ENCODE measurements at places on chromosomes 4 and X.

GRCh38 chrX:15311119-15311518 lies 4.3 kb downstream of the ASB11 start:
- DNase-seq = no peak

GRCh38 chrX:42050345-42050744 lies 127.0 kb upstream of the CASK start:
- no peak for DNase-seq

- no peak for DNase-seq
These were observed 18.3 kb downstream of the AMER1 start for GRCh38 chrX:64186974-64187761.

DNA sequence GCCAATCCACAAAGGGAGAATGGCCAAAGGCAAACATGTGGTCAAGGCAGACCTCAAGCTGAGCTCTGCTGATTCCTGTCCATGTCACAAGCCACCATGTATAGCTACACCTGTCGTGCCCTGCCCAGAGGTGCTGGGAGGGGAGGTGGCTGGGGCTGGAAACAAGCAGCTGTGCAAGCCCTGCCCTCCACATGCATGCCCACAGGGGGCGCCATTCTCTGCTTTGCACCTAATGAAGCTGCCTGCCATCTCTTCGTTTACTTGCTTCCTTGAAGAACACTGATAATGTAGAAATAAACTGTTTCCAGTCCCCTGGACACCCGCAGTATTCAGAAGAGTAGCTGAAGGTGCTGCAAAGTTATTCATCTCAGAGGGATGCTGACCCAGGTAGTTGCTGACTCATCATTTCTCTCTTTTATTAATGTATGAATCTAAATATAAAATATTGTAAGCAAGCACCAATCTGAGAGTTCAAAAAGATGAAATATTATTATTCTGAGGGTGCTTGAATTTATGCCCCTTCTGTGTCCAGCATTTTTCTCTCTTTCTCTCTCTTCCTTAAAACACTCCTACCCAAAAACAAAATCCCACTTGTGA lies 278.6 kb downstream of the ADGRA3 start:
- peak; percentile 12 for DNase-seq

GRCh38 chr4:40114206-40114605 lies 57.6 kb downstream of the N4BP2 start:
- no peak for DNase-seq

DNA sequence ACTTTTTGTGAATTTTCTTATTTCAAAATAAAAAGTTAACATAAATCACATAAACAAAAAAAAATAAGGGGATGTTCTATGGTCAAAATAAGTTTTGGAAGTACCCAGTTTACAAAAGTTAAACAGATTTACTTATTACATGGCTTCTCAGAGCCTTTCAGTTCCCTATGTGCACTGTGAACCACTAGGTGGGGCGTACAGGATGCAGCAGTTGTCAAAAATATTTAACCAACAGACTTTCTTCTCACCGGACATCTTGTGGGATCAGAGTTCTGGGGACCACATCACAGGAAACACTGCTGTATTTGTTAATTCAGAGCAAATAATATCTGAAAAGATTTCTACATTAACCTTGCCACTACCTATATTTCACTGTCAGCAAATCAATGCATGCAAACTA lies 74.1 kb downstream of the SMARCA1 start:
- no peak for DNase-seq

GRCh38 chrX:15471028-15471427 lies 22.1 kb downstream of the PIR start:
- DNase-seq = no peak

GRCh38 chr4:35725131-35725530 lies 519.2 kb downstream of the ARAP2 start:
- no peak for DNase-seq

DNA sequence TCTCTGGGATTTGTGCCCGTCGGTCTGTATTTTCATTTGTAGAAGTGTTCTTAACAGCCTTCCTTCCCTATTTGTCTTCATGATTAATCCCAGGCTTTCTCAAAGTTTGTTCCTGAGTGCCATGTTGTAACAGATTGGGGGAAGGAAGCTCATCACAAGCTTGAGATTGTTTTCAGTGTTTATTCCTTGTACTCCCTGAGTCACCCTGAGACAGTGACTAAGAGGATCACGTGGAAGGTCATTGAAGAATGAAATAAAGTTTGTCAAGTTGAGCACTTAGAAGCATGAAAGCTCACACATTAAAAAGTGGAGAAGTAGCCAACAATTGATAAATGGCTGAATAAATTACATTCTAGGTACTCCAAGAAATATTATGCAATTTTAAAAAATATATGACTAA lies 153.5 kb upstream of the FAM241A start:
- DNase-seq = no peak

DNA sequence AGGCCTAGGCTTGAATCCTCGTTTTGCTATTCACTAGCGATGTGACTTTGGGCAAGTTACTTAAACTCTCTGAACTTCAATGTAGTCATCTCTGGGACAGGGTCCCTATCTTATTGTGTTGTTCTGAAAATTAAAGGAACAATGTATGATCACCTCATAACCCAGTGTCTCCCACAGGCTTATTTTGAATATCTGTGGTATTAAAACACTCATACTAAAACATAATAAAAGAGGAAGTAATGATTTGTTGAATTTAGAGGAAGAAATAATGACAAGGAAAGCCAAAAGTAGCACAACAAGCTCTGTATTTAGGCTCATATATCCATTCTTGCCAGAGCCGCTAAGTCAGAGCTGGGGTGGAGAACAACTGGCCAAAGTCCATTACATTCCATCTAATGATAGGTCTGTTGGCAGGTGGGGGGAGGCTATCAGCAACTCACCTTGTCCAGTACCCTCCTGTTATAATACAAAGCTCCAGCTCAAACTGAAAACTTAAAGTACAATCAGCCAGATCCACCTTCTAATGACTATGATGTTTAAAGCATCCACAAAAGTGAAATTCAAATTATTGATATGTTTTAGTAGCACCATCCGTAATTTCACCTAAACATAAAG lies 64.5 kb upstream of the LSM6 start:
- DNase-seq = no peak

- DNase-seq = no peak
These were observed 44.7 kb downstream of the TMEM150C start for GRCh38 chr4:82517043-82517442.

DNA sequence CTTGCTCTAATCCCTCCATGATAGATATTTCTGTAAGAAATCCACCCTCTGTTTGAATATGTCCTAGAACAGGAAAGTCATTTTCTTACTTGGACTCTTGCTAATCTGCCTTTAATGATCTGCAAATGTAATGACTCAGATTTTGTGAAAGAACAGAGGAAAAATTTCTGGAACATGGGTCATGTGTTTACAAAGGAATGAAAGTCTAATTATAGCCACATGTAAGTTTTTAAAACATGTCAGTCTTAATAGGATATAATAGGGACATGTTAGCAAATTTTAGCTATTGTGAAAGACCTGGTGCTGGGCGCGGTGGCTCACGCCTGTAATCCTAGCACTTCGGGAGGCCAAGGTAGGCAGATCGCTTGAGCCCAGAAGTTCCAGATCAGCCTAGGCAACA lies 47.6 kb downstream of the GRK4 start:
- no peak for DNase-seq
